ENCODE measurements at places on chromosomes 1 and 21. TPM values are rescaled to one million over a fixed set of nuclear protein-coding genes. Genes with fewer than 3 reads are reported as not detected.

DNA sequence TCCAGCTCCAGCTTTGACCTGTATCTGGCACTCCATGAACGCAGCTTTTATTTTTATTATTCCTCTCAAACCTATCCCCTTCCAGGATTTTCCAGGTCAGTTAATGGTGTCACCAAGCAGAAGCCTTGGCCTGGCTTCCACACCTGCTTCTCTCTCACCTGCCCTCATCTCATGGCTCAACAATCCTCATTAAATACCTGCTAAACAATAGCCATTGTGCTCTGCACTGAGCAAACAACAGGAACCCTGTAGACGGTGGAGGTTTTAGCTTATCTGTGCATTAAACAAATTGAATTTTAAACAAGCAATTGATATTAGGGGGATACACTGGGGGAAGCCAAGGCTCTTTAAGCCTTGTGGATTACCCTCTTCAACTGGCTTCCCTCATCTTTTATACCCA, 15.3 kb downstream of the PYCR2 start:
- no peak for DNase-seq

DNA sequence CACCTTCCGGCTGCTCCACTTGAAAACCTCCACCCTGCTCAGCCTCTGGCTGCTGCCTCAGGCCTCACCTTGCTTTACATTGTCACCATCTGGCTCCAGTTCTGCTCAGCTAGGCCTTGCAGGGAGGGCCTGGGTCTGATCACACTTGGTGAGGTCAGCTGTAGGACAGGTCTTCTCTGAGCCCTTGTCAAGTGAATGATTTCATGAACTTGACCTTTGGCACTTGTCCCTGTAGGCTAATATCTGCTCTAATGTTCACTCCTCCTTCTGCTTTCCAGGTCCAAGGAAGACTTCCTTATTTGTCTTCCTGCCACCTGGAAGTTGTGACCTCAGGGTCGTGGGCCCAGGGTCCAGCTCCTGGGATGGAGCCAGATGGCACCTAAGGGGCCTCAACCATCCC, 41.4 kb downstream of the PTPRF start:
- DNase-seq, result no peak

GRCh38 chr1:3545363-3546047, 65.8 kb downstream of the MEGF6 start:
- no peak for DNase-seq

DNA sequence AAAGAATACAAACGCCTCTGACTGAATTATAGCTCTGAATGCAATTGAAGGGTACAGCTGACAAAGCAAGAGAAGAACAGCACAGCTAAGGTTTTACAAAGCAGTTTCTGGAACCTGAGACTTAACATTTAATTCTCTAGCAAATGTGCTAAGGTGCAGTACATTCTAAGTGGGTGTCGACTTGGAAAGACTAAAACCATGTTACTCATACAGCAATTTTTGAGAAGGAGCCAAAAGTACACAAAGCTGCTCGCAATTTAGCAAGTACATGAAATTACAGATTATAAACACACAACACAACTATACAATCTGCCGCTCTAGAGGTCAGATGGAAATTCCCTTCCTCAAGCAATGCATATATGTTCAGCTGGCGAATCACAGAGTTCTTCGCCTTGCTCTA, 121.9 kb downstream of the TIAM1 start:
- no peak for DNase-seq

DNA sequence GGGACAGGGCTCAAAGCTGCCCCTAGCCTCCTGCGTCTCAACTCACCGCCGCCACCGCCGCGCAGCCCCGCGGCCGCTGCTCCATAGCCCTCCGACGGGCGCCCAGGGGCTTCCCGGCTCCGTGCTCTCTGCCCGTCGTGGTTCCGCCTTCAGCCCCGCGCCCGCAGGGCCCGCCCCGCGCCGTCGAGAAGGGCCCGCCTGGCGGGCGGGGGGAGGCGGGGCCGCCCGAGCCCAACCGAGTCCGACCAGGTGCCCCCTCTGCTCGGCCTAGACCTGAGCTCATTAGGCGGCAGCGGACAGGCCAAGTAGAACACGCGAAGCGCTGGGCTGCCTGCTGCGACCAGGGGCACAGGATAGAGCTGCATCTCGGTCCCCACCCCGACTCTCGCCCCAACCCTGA, at the start of gene TNFRSF25:
Gene TNFRSF25, minus strand, starts transcription at position 151 of the 400 bp plus-strand sequence. Its CDS starts 66 bp downstream, at position 85.
- DNase-seq, result no peak

- DNase-seq, result no peak
These were observed at the start of gene MYOG for GRCh38 chr1:203085528-203086406. Gene MYOG, minus strand, starts transcription at chr1:203086012. Its CDS starts 51 bp downstream, at chr1:203085961.

DNA sequence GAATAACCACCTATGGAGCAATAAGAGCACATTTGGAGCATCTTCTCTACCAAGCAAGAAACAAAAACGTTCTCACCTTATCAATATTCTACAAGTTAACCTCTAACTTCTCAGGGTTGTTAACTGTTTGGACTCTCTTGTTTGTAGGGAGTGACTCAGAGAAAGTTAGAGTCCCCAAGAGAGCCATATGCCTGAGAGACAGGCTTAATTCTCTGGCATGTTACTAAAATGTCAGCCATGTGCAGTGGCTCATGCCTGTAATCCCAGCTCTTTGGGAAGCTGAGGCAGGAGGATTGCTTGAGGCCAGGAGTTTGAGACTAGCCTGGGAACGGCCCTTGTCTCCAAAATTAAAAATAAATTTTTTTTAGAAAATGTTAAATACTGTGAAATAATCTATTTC, 4.2 kb upstream of the HENMT1 start:
- no peak for DNase-seq

DNA sequence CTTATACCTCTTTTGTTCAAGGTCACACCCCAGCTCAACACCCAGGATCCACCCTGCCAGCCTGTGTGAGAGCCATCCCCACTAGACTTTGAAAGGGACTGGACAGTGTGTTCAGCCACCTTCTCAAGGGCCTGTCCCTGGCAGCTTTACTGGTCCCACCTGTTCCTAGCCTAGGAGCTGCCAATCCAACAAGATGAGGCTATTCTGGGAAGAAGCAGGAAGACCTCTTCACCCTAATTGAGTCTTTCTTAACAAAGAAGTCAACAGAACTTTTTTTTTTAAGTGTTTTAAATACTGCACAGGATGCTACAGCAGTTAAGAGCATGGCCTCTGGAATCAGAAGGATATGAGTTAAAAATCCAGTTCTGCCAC, 95.8 kb upstream of the HOOK1 start:
- no peak for DNase-seq

DNA sequence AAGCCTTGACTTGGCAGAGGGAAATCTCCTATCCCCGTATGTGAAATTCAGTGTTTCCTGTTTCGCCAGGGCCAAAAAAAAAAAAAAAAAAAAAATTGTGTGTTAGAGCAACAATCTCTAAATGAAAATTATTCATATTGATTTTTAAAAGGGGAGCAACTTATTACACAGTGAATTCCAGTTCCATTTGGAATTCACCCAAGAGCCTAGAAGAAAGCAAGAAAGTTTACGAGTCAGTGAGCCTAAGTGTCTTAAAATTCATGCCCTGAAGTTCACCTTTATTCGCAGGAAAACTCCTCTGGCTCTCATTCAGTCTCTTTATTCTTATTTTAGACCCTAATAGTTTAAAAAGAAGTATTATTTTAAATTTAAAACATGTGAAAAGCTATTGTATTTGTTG, 42.1 kb upstream of the HUNK start:
- DNase-seq, result no peak

Gene ANGPTL1
- total RNA-seq, result 3.0 TPM

Gene AIM2
- not detected for total RNA-seq

Gene SYDE2
- total RNA-seq, result 4.6 TPM
